ENCODE measurements at places on chromosomes 1 and 21.
A peak's percentile ranks its signal among the peaks of the same experiment; 100 is the strongest.

DNA sequence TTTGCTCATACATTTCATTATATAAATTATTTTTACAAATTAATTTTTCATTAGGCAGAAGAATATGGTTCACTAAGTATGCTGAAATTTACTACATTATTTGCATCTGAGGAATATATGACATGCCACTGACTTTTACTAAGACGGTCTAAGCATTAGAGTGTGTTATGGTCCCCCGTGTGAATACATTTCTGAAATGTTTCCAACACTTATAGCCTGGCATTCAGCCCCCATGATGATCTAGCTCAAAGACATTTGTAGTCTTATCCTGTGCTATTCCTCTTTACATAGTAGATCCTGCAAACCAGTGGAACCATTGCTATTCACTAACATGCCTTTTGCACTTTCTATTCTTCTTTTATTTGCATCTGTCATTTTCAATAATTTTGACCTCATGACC, 1878.0 kb downstream of the MRPL39 start:
- no peak for DNase-seq
- no peak overlapping the region for H3K4me3 ChIP-seq
- H3K4me1 ChIP-seq, result no peaks in the 10 kb centered on the region
- no peaks in the 10 kb centered on the region for H3K36me3 ChIP-seq
- no peaks in the 10 kb centered on the region for H3K27me3 ChIP-seq

- no peaks in the 10 kb centered on the region for H3K4me1 ChIP-seq
- DNase-seq, result no peak
- H3K4me3 ChIP-seq, result no peak overlapping the region
- H3K27me3 ChIP-seq, result no peaks in the 10 kb centered on the region
- no peaks in the 10 kb centered on the region for H3K36me3 ChIP-seq
These were observed 36.4 kb downstream of the DDAH1 start for GRCh38 chr1:85428471-85429089.

DNA sequence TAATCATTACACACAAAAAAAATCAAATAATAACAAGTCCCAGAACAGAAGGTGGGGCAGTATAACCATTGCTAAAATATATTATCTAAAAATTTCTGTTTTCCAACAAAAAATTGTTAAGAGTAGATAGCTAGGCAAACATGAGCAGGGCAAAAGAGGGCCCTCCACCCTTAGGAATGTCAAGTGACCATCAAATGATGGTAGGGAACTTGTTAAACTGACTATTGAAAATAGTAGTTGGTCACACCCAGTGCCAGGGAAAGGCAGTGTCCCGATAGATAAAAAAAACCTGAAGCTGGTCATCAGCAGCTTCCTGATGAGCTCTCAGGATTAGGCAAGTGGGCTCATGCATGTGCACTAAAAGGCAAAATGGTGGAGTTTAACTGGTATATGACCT, 18.4 kb upstream of the COP1 start:
- H3K4me3 ChIP-seq, result no peak overlapping the region
- no peaks in the 10 kb centered on the region for H3K36me3 ChIP-seq

GRCh38 chr1:62198781-62199125, 4.1 kb downstream of the L1TD1 start:
- peaks cover 3% of the 10 kb centered on the region for H3K27me3 ChIP-seq
- DNase-seq, result no peak
- no peaks in the 10 kb centered on the region for H3K36me3 ChIP-seq
- no peak overlapping the region for H3K27ac ChIP-seq
- H3K4me3 ChIP-seq, result no peak overlapping the region
- H3K4me1 ChIP-seq, result no peaks in the 10 kb centered on the region

DNA sequence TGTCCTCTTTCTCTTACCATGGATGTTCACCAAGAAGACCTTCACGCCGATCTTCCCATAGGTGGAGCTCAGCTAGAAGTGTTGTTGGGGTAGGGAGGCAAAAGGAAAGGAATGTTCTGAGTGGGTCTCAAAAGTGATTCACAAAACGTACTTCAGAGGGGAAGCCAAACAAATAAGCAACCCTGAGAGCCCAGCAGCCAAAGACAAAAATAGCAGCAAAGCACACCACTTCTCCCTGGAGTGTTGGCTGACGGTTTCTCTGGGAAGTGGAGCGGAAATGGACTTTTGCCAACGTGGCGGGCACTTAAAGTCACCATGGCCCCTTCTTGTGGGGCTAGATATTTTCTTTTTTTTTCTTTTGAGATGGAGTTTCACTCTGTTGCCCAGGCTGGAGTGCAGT, 23.1 kb downstream of the SLC26A9 start:
- peak overlapping the region; percentile 83 for H3K27ac ChIP-seq
- no peaks in the 10 kb centered on the region for H3K36me3 ChIP-seq
- peak; percentile 72 for DNase-seq

- no peak overlapping the region for H3K4me3 ChIP-seq
- no peak overlapping the region for H3K27ac ChIP-seq
These were observed 217.7 kb downstream of the CRB1 start for GRCh38 chr1:197485790-197486189.

- H3K27me3 ChIP-seq, result no peaks in the 10 kb centered on the region
- no peaks in the 10 kb centered on the region for H3K4me1 ChIP-seq
These were observed 25.3 kb upstream of the ETV3 start for GRCh38 chr1:157163273-157164127.

DNA sequence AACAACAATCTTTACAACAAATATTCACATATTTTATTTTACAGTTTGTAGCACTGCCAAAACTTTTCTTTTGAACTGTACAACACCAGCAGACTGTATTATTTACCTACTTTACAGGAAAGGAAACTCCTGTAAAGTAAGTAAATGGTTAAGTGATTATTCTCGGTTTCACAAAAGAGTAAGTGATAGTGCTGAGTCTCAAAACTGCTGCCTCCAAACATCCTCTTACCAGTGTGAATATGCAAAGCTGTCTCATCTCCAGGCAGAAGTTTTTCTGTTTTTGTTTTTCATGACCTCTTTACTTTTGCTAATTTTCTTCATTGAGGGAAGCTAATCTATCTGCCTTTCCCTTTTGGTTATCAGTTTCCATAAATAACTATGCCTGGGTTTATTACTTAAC, 286.7 kb downstream of the SRGAP2C start:
- no peaks in the 10 kb centered on the region for H3K27me3 ChIP-seq
- DNase-seq, result no peak
- no peaks in the 10 kb centered on the region for H3K4me1 ChIP-seq
- H3K36me3 ChIP-seq, result no peaks in the 10 kb centered on the region
- no peak overlapping the region for H3K27ac ChIP-seq
- H3K4me3 ChIP-seq, result no peak overlapping the region
